ENCODE measurements at places on chromosomes 4 and X.
A peak's percentile ranks its signal among the peaks of the same experiment; 100 is the strongest.

DNA sequence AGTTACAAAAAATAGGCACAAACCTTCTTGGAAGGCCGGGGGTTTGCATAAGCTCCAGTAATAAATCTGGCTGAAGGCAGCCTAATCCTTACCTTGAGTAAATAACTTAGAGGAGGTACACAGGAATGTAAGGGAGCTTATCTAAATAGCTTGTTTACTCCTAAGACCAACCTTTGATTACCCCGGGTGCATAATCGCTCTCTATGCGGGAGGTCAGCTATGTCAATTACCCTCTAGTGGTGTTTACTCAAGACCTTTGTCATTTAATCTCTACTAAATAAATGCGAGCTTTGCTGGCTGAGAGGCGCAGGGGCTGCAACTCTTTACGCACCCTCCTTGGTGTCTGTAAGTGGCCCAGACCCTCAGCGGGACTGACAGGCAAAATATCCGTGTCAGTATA is 50.2 kb upstream of the MAP9 start:
- no peak for DNase-seq

GRCh38 chr4:53169695-53170617 is 195.9 kb downstream of the SCFD2 start:
- no peak for DNase-seq

- DNase-seq = peak; percentile 77
Measured at GRCh38 chrX:10111364-10112148, 45.2 kb upstream of the CLCN4 start.

- no peak for DNase-seq
Measured at GRCh38 chrX:133437356-133437755, 22.1 kb upstream of the GPC4 start.

DNA sequence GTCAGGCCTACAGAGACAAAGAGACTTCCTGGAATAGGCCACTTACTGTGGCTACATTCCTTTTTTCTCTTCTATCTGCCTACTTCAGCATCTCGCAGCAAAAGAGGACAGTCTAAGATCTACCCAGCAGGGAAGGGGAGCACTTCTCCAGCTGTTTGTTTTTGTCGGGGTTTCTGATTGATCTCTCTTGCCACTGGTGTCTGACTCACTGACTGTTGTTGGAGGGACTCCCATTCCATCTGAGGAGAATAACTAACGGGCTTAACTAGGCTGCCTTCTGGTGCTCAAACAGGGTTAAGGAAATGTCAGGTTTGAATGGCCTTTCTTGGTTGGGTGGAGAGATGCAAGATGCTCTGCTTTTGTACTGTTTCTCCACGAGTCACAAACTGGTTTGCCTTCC is 100.2 kb upstream of the TMEM164 start:
- no peak for DNase-seq
